ENCODE measurements at places on chromosomes 1 and 21.

- DNase-seq, result no peak
These were observed 65.4 kb downstream of the RUNX1 start for GRCh38 chr21:34983680-34984086.

DNA sequence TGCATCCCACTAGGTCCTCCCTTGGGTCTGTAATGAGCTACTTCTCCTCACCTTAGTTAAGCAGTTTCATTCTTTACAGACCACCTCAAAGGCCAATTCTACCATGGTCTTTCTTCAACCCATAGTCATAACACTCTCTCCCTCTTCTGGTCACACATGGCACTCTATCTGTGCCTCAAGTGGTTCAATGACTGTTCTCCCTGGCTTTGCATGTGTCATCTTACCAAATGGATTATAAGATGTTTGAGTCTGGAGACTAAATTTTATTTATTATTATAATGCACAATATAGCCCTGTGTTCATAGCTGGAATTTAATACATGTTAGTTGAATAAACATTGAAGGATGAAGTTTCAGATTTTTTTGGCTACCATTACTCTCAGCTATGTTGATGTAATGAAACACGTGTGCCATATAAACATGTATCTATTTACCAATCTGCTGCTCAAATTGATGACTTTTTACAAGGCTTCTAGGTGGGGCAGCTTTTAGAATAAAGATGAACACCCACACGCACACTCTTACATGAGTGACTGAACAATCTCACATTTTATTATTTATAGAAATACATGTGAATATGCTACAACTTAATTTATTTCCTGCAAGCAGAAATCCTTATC, 102.1 kb downstream of the RUNX1 start:
- no peak for DNase-seq

DNA sequence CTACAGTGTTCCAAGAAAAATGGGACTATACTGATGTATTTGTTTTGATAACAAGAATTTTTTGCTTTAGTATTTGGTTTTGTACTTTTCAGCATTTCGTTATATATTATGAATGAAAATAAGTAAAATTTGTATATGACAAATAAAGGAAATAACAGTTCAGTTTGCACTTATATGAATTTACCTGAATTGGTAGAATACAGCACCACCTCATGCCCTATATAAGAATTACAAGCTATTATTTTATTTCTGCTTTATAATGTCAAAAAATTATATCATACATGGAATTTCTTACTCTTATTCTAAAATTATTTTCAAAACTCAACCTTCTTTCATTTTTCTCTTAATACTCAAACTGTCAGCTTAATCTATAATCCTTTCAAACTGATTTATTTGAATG, 14.6 kb downstream of the EFCAB7 start:
- DNase-seq, result no peak

DNA sequence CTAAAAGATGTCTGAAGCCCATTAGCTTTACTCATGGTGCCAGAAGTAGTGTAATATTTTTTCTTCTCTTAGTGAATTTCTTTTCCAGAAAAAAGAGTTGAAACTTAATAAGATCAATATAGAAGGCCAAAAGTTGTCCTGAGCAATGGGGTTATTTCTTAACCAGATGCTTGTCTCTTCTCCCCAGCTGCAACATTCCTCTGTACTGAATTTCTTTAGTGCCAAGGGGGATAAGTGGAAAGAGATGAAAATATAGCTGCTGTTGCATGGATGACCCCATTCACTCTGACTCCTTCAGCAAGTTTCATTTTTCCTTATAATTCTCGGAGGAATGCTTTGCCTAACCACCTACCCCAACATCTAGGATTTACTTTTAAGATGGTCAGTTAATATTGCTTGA, 675.0 kb downstream of the USP25 start:
- DNase-seq, result no peak

DNA sequence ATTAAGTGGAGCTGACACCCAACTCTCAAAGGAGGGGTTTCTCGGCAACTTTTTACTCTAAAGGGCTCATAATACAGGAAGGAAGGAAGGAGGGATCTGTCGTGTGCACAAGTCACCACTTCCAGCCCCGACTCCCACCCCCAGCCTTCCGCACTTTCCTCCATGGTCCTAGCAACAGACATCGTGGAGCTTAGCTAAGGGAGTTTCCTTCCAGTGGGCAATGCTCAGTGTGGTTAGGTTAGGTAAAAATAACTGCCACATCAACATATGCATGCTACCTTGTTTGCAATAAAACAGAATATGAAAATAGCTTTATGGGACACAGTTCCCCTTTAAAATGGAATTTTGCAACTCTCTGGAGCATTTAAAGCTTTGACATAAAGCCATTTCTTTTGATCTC, 35.2 kb downstream of the KANK4 start:
- DNase-seq, result no peak

- DNase-seq, result no peak
These were observed 519.8 kb downstream of the PTPRU start for GRCh38 chr1:29756085-29756484.

Measured in anterior cingulate cortex (tissue), 58 donors.